ENCODE measurements at places on chromosomes 6 and 20. TPM values are rescaled to one million over a fixed set of nuclear protein-coding genes. Genes with fewer than 3 reads are reported as not detected.

KCNK15 gene
- total RNA-seq: 0.59 TPM

PRKN gene
- 5.1 TPM for total RNA-seq

OR2B6 gene
- not detected for total RNA-seq

OR14J1 gene
- not detected for total RNA-seq

GRCh38 chr6:64696053-64696452, 1011.0 kb downstream of the EYS start:
- no peak for DNase-seq

- DNase-seq: no peak
Measured at GRCh38 chr6:79313254-79313653, 78.8 kb upstream of the HMGN3 start.

DNA sequence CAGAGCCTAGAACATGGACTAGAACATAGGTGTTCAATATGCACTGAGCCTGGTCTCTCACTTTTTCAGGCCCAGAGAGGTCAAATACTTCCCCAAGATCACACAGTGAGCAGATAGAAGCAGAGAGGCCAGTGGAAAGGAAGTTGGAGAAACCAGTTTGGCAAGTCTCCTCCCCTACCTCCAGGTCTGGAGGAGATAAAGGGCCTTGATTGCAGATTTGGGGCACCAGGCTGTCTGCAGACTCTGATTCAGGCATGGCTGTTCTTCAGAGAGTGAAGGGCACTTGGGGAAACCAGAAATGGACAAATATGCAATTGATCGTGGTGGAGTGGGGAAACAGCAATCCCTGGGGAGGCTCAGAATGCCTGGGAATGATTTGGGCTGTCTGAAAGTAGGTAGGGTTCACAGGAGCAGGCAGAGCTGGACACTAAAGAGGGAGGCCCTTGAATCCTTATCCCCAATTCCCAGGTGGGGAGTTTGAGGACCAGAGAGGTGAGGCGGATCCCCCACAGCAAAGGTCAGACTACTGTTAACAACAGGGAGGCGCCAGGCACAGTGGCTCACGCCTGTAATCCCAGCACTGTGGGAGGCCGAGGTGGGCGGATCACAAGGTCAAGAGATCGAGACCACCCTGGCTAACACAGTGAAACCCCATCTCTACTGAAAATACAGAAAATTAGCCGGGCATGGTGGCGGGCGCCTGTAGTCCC, 2.3 kb downstream of the PEDS1 start:
- DNase-seq: no peak

DNA sequence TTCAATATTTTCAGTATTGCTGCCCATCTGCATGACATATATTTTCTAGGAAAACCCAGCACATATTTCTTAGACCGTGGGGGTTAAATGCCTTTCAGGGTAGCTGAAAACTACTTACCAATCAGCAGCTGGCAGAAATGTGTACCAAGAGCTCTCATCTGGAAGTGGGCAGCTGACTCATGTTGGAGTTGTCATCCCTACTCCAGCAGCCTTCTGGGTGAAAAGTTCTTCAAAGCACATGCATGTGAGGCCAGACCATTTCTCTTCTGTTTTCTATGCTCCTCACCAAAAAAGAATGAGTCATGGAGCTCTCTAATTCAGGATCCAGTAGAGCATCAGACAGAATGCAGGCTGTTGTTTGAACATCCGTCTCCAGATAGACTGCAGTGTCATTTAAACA, 135.5 kb downstream of the PAX1 start:
- no peak for DNase-seq

GRCh38 chr6:108260126-108260808, 573 bp downstream of the SNX3 start:
- peak; percentile 91 for DNase-seq

GRCh38 chr20:17708675-17709360, 9.1 kb downstream of the BANF2 start:
- DNase-seq: peak; percentile 43

DNA sequence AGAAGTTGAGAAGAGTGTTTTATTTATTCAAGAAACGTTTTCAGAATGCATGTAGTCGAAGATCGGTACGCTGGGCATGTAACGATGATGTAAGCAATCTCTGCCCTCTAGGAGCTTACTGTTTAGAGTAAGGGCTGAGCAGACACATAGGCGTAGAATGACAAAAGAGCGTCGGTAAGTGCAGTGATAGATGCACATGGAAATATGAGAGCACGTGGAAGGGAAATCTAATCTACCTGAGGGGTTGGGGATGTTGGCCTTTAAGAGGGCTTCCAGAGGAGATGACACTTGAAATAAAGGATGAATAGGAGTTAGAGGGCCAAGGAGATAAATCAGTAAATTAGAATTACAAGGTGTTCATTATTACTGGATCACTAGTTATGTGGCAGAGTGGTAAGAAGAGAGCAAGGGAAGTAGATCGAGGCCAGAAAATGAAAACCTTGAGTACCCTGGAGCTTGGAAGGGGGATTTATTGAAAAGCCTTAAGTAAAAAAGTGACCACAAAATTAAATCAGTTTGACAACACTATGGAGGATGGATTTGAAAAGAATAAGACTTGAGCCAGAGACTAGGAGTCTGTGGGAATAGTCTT, 782 bp downstream of the TRMT11 start:
- DNase-seq: no peak

- peak; percentile 79 for DNase-seq
Measured at GRCh38 chr20:63055575-63056235, 48.9 kb upstream of the BHLHE23 start.
